Stimulated activated CD4-positive, alpha-beta T cell treated with anti-CD3 and anti-CD28 coated beads, Interleukin-1b, Interleukin-23, amount 100 ng/mL, for 4 hours (primary cell): ENCODE measurements at places on chromosomes 16 and 17.

- no peak for DNase-seq
These were observed 25.1 kb downstream of the CLUAP1 start for GRCh38 chr16:3525951-3526350.

DNA sequence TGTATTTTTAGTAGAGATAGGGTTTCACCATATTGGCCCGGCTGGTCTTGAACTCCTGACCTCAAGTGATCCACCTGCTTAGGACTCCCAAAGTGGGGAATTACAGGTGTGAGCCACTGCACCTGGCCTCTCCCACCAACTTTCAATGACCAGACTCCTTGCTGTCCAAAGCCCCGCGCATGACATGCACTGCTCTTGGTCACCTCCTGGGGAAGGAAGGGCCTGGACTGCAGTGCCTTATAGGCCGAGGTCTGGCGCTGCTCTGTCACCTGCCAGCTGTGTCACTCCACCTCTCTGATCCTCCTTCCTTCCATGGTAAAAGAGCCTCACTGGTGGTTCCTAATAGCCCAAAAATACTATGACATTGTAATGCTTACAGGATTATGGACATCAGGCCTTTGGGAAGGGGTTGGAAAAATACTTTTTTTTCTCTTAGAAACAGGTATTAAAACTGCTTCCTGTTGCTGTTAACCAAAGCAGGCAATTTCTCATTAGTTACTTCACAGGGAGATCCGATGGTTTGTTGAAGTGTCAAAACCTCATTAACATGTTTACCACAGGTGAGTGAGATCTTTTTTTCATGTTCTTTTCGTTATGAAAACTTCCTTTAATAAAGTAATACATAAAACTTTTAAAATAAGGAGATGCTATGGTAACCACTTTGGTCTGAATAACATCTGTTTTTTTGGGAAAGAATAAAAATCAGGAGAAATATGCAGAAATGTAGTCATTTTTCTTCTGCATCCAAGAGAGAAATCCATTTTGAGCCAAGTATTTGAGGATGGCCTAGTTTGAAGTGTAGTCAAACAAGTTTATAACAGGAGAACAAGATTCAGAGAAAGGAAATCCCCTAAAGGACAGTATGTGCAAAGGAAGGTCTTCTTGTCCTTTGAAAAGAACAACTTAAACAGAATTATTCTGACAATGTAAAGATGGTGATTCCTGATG, 35.5 kb downstream of the GRB7 start:
- no peak for DNase-seq

GRCh38 chr17:17022456-17022855, 19.8 kb upstream of the MPRIP start:
- no peak for DNase-seq

DNA sequence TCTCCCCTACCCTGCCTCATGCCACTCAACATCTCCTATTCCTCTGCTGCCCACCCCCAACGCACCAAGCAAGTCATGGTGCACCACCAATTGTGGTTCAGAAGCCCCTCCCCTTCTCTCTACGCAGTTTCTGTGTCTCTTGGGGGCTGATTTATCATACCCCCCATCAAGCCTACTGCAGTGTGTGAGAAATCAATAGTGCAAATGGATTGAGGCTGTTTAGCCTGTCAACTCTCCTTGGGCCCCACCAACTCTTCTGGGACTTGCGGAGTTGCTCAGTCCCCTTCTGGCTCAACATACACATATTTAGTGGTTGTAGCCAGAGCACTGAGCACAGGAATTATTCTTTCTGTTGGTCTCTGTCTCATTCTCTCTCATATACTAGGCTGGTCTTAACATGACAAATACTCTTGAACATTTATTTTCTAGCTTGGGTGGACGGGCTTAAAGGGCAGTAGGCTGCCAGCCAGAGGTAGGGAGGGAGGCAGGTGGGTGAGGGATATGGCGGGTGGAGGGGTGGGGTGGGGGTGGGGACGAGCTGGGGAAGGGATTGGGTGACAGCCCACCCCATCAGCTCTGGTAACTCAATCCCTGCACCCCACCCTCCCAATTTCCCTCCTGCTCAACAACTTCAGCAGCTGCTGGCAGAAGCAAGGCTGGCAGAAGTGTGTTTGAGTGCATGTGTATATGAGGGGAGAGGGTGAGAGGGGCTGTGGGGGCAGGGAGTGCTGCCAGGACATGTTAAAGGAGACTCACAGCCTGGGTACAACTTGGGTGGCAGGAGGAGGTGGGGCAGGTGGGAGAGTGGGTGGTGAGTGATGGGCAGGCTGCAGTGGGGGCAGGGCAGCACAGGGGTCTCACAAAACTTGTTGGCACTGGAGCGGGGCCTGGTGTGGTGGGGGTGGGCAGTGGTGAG, 4.9 kb downstream of the RARA start:
- DNase-seq, result no peak

- DNase-seq, result no peak
These were observed 15.7 kb downstream of the C16orf74 start for GRCh38 chr16:85735225-85735635.

GRCh38 chr17:22221344-22221743, 529.0 kb downstream of the KCNJ18 start:
- DNase-seq, result no peak

DNA sequence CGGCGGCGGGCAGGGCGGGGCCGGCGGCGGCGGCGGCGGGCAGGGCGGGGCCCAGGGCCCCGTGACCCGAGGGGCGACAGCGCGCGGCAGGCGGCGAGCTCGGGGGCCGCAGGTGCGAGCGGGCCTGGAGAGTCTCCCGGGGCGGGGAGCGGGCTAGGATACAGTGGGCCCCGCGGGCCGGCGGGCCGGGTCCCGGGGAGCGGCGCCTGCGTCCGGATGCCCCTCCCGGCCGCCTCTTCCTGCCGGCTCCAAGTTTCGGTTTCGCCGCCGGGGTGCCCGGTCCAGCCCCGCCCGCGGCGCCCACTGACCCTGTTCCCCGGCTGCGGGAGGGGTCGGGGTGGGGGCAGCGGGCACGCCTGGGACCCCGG, at the start of gene RNF213:
Gene RNF213, plus strand, starts transcription at position 62 of the 368 bp plus-strand sequence. CDS start 2,830 bp downstream, outside the sequence.
- DNase-seq, result peak; percentile 46

GRCh38 chr17:27596096-27596495, 34.9 kb upstream of the LGALS9 start:
- no peak for DNase-seq

- DNase-seq, result no peak
These were observed 3.3 kb upstream of the GAA start for GRCh38 chr17:80097844-80098691.

DNA sequence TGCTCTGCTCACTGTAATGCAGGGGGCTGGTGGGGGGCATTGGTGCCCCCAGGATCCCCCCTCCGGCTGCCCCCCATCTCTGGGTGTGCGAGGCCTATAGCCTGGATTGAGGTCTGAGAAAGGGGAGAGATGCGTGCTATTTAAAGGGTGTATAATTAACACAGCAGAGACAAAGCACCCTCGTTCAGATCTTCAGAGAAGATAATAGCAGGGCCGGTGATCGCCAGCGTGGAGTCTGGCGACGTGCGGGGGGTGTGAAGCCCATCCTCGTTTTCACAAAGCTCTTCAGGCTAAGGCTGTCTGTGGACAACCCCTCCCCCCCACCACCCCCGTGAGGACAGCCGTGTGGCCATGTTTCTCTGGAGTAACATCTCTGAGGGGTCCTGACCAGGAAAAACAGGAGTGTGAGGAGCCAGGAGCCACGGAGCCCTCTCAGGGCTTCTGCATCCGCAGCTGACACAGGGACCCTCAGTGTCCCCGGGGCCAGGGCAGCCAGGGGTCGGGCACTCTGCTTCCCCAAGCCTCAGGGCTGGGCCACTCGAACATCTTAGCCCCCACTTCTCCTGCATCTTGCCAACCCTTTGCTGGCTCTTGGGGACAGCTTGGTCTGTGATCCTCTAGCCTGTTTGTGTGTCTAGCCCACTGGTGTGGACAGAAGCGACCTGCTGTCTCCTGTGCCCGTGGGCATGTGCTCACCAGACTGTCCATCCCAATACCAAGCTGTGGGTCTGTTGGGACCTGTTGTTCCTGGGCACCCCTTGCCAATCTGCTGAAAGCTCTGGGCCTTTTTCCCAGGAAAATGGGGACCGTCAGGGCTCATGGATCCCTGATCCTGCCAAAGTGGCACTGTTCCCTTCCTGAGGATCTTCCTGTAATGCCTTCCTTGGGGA, 58.9 kb downstream of the BAIAP2 start:
- no peak for DNase-seq

GRCh38 chr16:66895999-66896398, 15.7 kb downstream of the PDP2 start:
- DNase-seq, result no peak

DNA sequence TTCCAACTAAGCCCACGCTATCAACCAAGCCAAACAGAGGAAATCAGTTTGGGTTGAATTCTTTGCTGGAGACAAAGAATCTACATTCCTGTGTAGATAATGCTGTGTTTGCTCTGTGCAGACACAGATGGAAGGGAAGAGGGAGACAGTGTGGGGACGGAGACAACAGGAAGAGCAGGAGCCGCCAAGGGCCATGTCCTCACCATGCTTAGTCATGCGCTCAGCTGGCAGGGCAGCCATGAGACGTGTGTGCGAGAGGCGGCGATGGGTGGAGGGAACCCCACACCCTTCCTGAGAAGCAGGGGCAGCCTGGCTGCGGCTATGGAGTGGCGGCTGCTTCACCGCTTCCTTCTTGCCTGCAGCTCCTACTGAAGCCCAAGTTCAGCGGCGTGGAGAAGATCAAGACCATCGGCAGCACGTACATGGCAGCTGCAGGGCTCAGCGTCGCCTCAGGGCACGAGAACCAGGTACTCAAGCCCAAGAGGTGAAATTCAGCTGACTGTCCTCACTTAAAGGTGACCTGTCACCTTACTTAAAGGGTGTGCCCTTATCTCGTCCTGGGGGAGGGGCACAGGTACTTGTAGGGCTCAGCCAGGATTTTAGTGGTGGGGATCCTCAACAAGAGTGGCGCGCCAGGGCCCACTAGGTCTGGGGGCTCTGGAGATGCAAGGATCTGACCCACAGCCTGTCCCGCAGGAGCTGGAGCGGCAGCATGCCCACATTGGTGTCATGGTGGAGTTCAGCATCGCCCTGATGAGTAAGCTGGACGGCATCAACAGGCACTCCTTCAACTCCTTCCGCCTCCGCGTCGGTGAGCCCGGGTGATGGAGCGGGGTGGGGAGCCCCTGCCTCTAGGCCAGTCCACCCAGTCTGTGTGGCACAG, 47.5 kb downstream of the ADCY7 start:
- DNase-seq, result peak; percentile 20

- DNase-seq, result no peak
These were observed 52.3 kb downstream of the MSI2 start for GRCh38 chr17:57308543-57309186.

GRCh38 chr16:4089251-4089810, 26.9 kb downstream of the ADCY9 start:
- DNase-seq, result no peak

GRCh38 chr17:27404676-27405075, 51.6 kb upstream of the KSR1 start:
- DNase-seq, result no peak

- DNase-seq, result peak; percentile 7
These were observed 752 bp downstream of the EXOSC6 start for GRCh38 chr16:70250748-70251628.

GRCh38 chr17:15086776-15087295, 178.3 kb downstream of the PMP22 start:
- DNase-seq, result no peak
